ENCODE measurements at places on chromosomes 4 and X. TPM values are rescaled to one million over a fixed set of nuclear protein-coding genes. Genes with fewer than 3 reads are reported as not detected.

The TKTL2 gene
- 0.11 TPM for total RNA-seq

The PCDH10 gene
- not detected for total RNA-seq

The ARHGAP36 gene
- not detected for total RNA-seq

The USP17L15 gene
- total RNA-seq, result not detected

DNA sequence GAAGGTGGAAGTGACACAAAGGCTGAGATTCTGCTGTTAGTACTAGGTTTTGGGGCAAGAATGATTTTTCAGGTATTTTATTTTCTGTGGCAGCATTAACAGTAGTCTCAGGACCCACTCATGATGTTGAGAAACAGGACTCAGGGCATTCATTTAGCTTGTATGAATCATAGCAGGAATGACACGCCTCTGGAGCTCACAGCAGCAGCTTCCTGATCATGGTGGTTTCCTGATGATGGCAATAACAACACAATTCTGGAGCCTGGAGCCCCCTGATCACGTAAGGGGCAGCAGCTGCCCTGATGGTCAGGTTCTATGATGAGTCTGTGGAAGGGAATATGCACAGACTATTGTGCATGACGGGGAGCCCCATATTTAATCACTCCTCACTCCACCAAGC, 47.0 kb downstream of the TASL start:
- H3K4me1 ChIP-seq, result no peaks in the 10 kb centered on the region
- no peak overlapping the region for H3K27ac ChIP-seq
- no peak for DNase-seq
- H3K4me3 ChIP-seq, result no peak overlapping the region
- H3K36me3 ChIP-seq, result no peaks in the 10 kb centered on the region
- H3K27me3 ChIP-seq, result no peaks in the 10 kb centered on the region

- no peak for DNase-seq
- H3K36me3 ChIP-seq, result no peaks in the 10 kb centered on the region
- no peak overlapping the region for H3K4me3 ChIP-seq
- H3K27me3 ChIP-seq, result no peaks in the 10 kb centered on the region
- no peak overlapping the region for H3K27ac ChIP-seq
- no peaks in the 10 kb centered on the region for H3K4me1 ChIP-seq
These were observed 2348.4 kb downstream of the PCDH7 start for GRCh38 chr4:33068539-33068938.

- no peak overlapping the region for H3K4me3 ChIP-seq
- no peaks in the 10 kb centered on the region for H3K4me1 ChIP-seq
- H3K27ac ChIP-seq, result no peak overlapping the region
- no peak for DNase-seq
- peaks cover 89% of the 10 kb centered on the region for H3K36me3 ChIP-seq
These were observed 34.4 kb upstream of the CENPU start for GRCh38 chr4:184768296-184768695.

GRCh38 chrX:19849464-19850080, 37.8 kb downstream of the SH3KBP1 start:
- H3K4me3 ChIP-seq, result peak overlapping the region; percentile 70
- peak overlapping the region; percentile 89 for H3K27ac ChIP-seq
- no peaks in the 10 kb centered on the region for H3K27me3 ChIP-seq
- peaks cover 66% of the 10 kb centered on the region for H3K4me1 ChIP-seq
- no peak for DNase-seq
- peaks cover 11% of the 10 kb centered on the region for H3K36me3 ChIP-seq

GRCh38 chr4:151359576-151359975, 34.2 kb upstream of the SH3D19 start:
- H3K27me3 ChIP-seq, result peaks cover 7% of the 10 kb centered on the region
- H3K4me1 ChIP-seq, result no peaks in the 10 kb centered on the region
- no peak overlapping the region for H3K4me3 ChIP-seq
- H3K36me3 ChIP-seq, result no peaks in the 10 kb centered on the region

DNA sequence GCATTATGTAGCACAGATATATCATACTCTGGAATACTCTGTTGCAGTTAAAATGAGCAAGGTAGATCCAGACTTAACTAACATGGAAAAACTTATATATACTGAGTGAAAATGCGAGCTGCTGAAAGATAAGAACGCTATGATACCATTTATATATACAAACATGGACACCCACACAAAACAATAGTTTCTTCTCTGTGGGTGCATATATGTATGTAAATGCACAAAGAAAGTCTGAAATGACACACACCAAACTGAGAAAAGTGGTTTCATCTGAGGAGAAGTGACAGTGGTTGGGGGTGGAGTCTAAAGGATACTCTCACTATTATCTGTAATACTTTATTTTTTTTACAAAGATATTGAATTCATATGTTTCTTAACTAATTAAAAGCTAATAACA, 12.2 kb upstream of the FGF2 start:
- peaks cover 15% of the 10 kb centered on the region for H3K27me3 ChIP-seq
- H3K36me3 ChIP-seq, result no peaks in the 10 kb centered on the region
- no peaks in the 10 kb centered on the region for H3K4me1 ChIP-seq

GRCh38 chrX:107102980-107103379, 15.6 kb downstream of the RBM41 start:
- H3K36me3 ChIP-seq, result peaks cover 48% of the 10 kb centered on the region
- H3K27me3 ChIP-seq, result no peaks in the 10 kb centered on the region
- H3K4me1 ChIP-seq, result peaks cover 8% of the 10 kb centered on the region
- H3K27ac ChIP-seq, result no peak overlapping the region

DNA sequence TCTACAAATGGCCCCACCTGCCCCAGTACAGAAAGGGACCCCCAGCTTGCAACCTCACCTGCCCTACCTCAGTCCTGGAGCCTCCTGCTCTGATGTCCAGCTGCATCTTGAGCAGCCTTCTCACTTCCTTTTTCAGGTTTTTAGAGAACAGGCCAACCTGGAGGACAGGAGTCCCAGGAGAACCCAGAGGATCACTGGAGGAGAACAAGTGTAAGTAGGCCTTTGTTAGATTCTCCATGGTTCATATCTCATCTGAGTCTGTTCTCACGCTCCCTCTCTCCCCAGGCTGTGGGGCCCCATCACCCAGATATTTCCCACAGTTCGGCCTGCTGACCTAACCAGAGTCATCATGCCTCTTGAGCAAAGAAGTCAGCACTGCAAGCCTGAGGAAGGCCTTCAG, 3.6 kb downstream of the MAGEA11 start:
- no peaks in the 10 kb centered on the region for H3K27me3 ChIP-seq
- H3K4me1 ChIP-seq, result peaks cover 18% of the 10 kb centered on the region
- DNase-seq, result no peak
- H3K36me3 ChIP-seq, result no peaks in the 10 kb centered on the region
- H3K4me3 ChIP-seq, result no peak overlapping the region

GRCh38 chrX:17375637-17376430, 834 bp downstream of the NHS start:
- peaks cover 18% of the 10 kb centered on the region for H3K27me3 ChIP-seq
- H3K4me3 ChIP-seq, result no peak overlapping the region
- H3K27ac ChIP-seq, result no peak overlapping the region
- no peak for DNase-seq
